K562 (cell line): ENCODE measurements at places on chromosomes 6 and 20. TPM values are rescaled to one million over a fixed set of nuclear protein-coding genes. Genes with fewer than 3 reads are reported as not detected.

- no peaks in the 10 kb centered on the region for H3K4me1 ChIP-seq
- peaks cover 34% of the 10 kb centered on the region for H3K27me3 ChIP-seq
- H3K36me3 ChIP-seq, result no peaks in the 10 kb centered on the region
- H3K4me3 ChIP-seq, result no peak overlapping the region
- DNase-seq, result no peak
- H3K27ac ChIP-seq, result no peak overlapping the region
Observed at GRCh38 chr6:148884461-148884860, 137.6 kb downstream of the UST start.

CCDC170 gene
- total RNA-seq, result not detected in 2 replicates

PRSS16 gene
- total RNA-seq, result 12.1 and 12.7 TPM in 2 replicates

DNA sequence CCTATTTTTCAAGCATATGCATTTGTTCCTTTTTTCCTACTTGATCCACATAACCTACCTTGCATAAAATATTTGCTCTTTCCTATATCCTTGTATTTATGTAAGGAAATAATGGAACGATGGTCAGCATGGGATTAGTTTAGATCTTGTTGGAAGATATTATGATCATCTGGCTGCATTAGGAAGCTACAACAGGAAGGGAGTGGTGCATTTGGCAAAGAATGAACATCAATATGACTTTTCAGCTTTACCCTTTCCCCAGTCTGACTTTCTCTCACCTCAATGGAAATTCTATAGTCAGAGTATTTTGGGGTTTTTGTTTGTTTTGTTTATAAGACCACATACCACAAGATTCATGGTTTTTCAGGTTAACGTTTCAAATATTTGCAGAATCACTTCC lies 66.0 kb downstream of the HS3ST5 start:
- no peak for DNase-seq
- no peaks in the 10 kb centered on the region for H3K4me1 ChIP-seq
- no peaks in the 10 kb centered on the region for H3K36me3 ChIP-seq
- H3K4me3 ChIP-seq, result no peak overlapping the region
- no peaks in the 10 kb centered on the region for H3K27me3 ChIP-seq

GRCh38 chr6:156013155-156013554 lies 557.5 kb upstream of the NOX3 start:
- H3K27ac ChIP-seq, result no peak overlapping the region
- no peaks in the 10 kb centered on the region for H3K27me3 ChIP-seq

MUC22 gene
- total RNA-seq, result not detected in 2 replicates

DNA sequence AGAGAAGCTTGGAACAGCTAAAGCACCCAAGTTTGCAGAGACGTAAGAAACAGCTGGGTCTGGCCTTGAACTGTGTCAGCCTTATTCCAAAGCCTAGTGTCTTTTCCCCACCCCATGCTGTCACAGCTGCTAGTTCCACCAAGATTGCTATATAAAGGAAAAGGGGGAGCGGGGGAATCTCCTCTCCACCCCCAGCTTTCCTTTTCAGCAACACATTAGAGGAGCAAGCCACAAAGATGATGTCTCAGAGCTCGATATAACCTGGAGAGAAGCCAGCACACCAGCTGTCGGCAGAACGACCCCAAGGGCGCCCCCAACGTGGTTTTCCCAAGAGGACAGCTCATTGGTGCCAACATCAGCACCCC lies 36.5 kb downstream of the ATP9A start:
- no peaks in the 10 kb centered on the region for H3K4me1 ChIP-seq
- H3K27me3 ChIP-seq, result peaks cover 36% of the 10 kb centered on the region
- no peak for DNase-seq
- H3K36me3 ChIP-seq, result no peaks in the 10 kb centered on the region

DNA sequence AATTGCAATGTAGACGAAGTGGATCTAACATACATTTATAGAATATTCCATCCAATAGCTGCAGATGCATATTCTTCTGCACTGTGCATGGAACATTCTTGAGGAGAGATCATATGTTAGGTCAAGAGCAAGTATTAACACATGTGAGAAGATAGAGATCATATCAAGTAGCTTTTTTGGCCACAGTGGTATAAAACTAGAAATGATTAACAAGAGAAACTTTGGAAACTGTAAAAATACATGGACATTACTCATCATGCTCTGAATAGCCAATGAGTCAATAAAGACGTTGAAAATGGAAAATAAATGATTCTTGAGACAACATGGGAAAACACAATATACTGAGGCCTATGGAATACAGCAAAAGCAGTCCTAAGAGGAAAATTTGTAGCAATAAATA lies 94.2 kb downstream of the STXBP5 start:
- no peak overlapping the region for H3K4me3 ChIP-seq
- no peak overlapping the region for H3K27ac ChIP-seq

GRCh38 chr20:4871486-4871885 lies 129.8 kb downstream of the SLC23A2 start:
- H3K27me3 ChIP-seq, result no peaks in the 10 kb centered on the region
- no peak for DNase-seq
- H3K4me1 ChIP-seq, result no peaks in the 10 kb centered on the region
- no peak overlapping the region for H3K27ac ChIP-seq

FOXP4 gene
- 26.7 and 29.4 TPM in 2 replicates for total RNA-seq

ZBTB46 gene
- 4.1 and 4.6 TPM in 2 replicates for total RNA-seq

HLA-C gene
- 4.9 and 5.3 TPM in 2 replicates for total RNA-seq

GRCh38 chr20:8036771-8037170 lies 17.2 kb upstream of the TMX4 start:
- no peaks in the 10 kb centered on the region for H3K27me3 ChIP-seq
- no peaks in the 10 kb centered on the region for H3K36me3 ChIP-seq
- H3K4me1 ChIP-seq, result no peaks in the 10 kb centered on the region
- H3K4me3 ChIP-seq, result no peak overlapping the region

DNA sequence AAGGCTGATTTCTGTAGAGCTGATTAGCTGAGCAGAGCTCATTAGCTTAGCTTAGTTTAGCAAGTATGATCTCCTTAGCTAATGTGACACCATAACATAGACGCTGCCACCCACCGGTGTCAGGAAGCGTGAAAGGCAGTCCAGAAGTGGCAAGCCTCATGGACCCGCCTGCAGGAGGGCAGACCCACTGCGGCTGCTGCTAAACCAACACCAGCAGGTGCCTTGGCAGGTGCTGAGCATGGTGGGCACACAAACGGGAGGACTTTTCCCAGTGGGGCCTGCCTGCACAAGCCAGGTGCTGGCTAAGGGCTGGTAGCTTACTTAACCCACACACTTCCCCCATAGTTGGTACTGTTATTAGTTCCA lies 22.7 kb downstream of the ZDHHC14 start:
- DNase-seq, result no peak
- H3K27ac ChIP-seq, result no peak overlapping the region
- H3K27me3 ChIP-seq, result no peaks in the 10 kb centered on the region
- H3K4me1 ChIP-seq, result peaks cover 6% of the 10 kb centered on the region
- H3K4me3 ChIP-seq, result no peak overlapping the region

GRCh38 chr6:150167479-150167873 lies 24.6 kb downstream of the PPP1R14C start:
- peak; percentile 24 for DNase-seq
- H3K36me3 ChIP-seq, result no peaks in the 10 kb centered on the region; the same call in 2 of the 3 replicates
- no peaks in the 10 kb centered on the region for H3K27me3 ChIP-seq

PTCRA gene
- not detected in 2 replicates for total RNA-seq

BMP2 gene
- total RNA-seq, result not detected in 2 replicates

RNGTT gene
- 17.5 and 19.5 TPM in 2 replicates for total RNA-seq

SMLR1 gene
- total RNA-seq, result 0.07 TPM in 1 of 2 replicates, not detected in the other

NHSL1 gene
- total RNA-seq, result 0.20 and 0.25 TPM in 2 replicates

- DNase-seq, result no peak
- peaks cover 83% of the 10 kb centered on the region for H3K36me3 ChIP-seq
- no peak overlapping the region for H3K27ac ChIP-seq
- H3K4me1 ChIP-seq, result no peaks in the 10 kb centered on the region
Observed at GRCh38 chr6:150887978-150888563, 22.6 kb downstream of the MTHFD1L start.

FRS3 gene
- total RNA-seq, result 3.1 and 3.3 TPM in 2 replicates

- H3K27me3 ChIP-seq, result no peaks in the 10 kb centered on the region
- H3K4me1 ChIP-seq, result peaks cover 9% of the 10 kb centered on the region
- H3K4me3 ChIP-seq, result no peak overlapping the region
- no peak for DNase-seq
- no peak overlapping the region for H3K27ac ChIP-seq
Observed at GRCh38 chr6:41077536-41077935, 4.8 kb downstream of the NFYA start.

- no peak overlapping the region for H3K4me3 ChIP-seq
- H3K27me3 ChIP-seq, result no peaks in the 10 kb centered on the region
- no peaks in the 10 kb centered on the region for H3K36me3 ChIP-seq
- no peak for DNase-seq
- H3K4me1 ChIP-seq, result no peaks in the 10 kb centered on the region
Observed at GRCh38 chr6:45521226-45521625, 143.5 kb upstream of the SUPT3H start.

AHI1 gene
- total RNA-seq, result 30.9 and 33.8 TPM in 2 replicates

DNA sequence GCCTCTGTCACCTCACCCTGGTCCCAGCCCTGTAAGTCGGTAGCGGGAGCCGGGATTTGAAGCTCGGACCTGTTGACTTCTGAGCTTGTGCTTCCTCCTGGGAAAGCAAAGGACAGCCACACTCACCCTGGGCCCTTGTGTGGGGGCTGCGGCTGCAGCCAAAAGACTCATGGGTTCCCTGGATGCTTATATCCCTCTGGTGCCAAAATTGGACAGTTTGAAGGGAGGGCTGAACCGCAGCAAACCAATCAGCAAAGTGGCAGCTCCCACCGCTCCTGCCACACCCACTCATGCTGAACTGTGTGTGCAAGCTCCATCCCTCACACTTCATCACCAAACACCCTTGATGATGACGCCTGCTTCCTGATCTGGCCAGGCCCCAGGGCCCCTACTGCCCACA lies 3.9 kb upstream of the CCN5 start:
- no peak overlapping the region for H3K27ac ChIP-seq
- H3K36me3 ChIP-seq, result no peaks in the 10 kb centered on the region
- no peak for DNase-seq
- H3K4me1 ChIP-seq, result no peaks in the 10 kb centered on the region
- peaks cover 27% of the 10 kb centered on the region for H3K27me3 ChIP-seq

ELOVL4 gene
- total RNA-seq, result not detected in 2 replicates

GRCh38 chr20:5650280-5650691 lies 99.9 kb upstream of the SHLD1 start:
- H3K4me3 ChIP-seq, result no peak overlapping the region
- H3K4me1 ChIP-seq, result no peaks in the 10 kb centered on the region; the same call in 2 of the 3 replicates
- H3K36me3 ChIP-seq, result no peaks in the 10 kb centered on the region
- H3K27me3 ChIP-seq, result no peaks in the 10 kb centered on the region
- no peak overlapping the region for H3K27ac ChIP-seq

SEL1L2 gene
- not detected in 2 replicates for total RNA-seq

DNA sequence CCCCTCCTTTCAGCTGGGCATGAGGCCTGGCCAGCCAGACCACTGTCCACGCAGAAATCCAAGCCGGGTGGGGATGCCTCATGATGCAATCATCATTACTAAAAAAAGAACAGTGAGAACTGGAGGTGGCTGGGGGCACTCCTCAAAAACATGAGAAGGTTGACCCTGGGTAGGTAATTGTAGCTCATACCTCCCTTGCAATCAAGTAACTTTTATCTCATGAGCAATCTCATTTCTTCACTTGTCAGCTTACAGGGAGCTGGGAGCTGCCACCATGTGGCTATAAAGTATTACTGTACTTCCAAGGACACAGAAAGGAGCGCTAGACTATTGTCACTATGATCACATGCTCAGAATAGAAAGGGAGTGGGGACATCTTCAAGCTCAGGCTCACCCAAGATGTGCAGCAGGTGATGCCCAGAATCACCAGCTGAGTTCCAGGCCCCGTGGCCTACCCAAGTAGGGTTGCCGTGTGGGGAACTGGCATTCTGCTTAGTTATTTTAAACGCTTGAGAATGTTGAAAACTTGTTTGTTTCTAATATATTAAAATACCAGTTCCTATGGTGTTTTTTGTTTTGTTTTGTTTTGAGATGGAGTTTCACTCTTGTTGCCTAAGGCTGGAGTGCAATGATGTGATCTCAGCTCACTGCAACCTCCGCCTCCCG lies 3.0 kb upstream of the CDH26 start:
- H3K4me3 ChIP-seq, result no peak overlapping the region
- H3K27ac ChIP-seq, result no peak overlapping the region
- H3K4me1 ChIP-seq, result no peaks in the 10 kb centered on the region

GRCh38 chr20:2109425-2110210 lies 8.0 kb downstream of the STK35 start:
- no peak overlapping the region for H3K4me3 ChIP-seq
- H3K27ac ChIP-seq, result no peak overlapping the region

RANBP9 gene
- total RNA-seq, result 80.4 and 87.0 TPM in 2 replicates

DNA sequence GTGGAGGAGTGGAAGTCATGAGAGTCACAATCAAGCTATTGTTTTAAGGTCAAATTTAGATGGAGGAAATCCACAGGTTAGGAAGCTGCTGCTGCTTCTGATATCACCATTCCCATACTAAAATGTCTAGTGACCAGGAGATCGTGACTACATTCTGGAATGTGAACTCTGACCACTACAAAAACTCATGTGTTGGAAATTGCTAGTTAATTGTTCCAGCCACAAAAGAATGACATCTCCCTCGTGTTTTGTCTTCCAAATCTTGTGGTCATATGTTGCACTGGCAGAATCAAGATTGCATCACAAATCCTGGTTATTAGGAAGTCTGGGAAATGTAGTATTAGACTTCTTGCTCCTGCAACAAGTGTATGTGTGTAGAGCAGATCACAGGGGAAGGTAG lies 441.9 kb downstream of the CD109 start:
- no peaks in the 10 kb centered on the region for H3K27me3 ChIP-seq
- DNase-seq, result no peak
- H3K27ac ChIP-seq, result no peak overlapping the region
- H3K4me1 ChIP-seq, result no peaks in the 10 kb centered on the region
- no peak overlapping the region for H3K4me3 ChIP-seq
- H3K36me3 ChIP-seq, result no peaks in the 10 kb centered on the region

DNA sequence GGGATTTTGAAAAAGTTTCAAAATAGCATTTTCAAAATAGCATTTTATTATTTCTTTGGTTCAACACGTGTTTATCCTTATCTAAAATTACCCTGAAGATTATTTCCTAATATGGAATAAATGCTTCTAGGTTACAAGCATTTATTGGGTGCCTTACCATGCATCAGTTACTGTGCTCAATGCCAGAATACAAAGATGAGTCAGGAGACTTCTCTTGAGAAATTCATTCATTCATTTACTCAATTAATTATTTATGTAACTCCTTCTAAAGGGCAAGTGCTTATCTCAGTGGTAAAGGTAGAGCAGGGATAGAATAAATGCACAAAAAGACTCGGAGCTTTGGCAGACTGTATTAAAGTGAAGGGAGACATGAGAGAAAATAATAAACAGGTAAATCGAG lies 150.1 kb upstream of the PDE7B start:
- H3K27me3 ChIP-seq, result no peaks in the 10 kb centered on the region
- no peak overlapping the region for H3K27ac ChIP-seq
- no peak overlapping the region for H3K4me3 ChIP-seq
- no peaks in the 10 kb centered on the region for H3K36me3 ChIP-seq
- no peak for DNase-seq

AIF1 gene
- total RNA-seq, result 9.2 and 9.4 TPM in 2 replicates
